GM19239 (cell line): ENCODE measurements at places on chromosomes 7 and 10.

DNA sequence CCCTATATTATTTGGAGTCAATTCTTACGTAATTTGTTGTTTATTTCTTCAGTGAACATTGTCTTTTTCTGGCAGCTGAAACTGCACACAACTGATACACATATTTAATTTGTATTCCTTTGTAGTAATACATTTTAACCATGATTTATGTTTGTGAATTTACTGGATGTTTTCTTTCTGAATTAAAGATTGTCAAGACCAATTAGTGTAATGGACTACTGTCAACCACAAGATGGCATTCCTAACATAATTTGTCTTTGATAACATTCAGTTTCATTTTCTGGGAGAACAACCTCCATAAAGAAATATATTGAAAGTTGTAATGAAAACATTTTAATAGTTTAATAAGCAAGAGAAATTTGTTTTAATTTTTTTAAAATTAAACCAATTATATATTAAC, 10.1 kb downstream of the THNSL1 start:
- DNase-seq, result no peak

- no peak for DNase-seq
Measured at GRCh38 chr7:91814189-91814588, 66.3 kb downstream of the MTERF1 start.

- no peak for DNase-seq
Measured at GRCh38 chr7:156918635-156919034, 25.7 kb upstream of the LMBR1 start.

- DNase-seq, result no peak
Measured at GRCh38 chr7:95295397-95295796, 28.9 kb downstream of the PON1 start.

GRCh38 chr10:60718886-60719285, 59.4 kb upstream of the CDK1 start:
- no peak for DNase-seq

DNA sequence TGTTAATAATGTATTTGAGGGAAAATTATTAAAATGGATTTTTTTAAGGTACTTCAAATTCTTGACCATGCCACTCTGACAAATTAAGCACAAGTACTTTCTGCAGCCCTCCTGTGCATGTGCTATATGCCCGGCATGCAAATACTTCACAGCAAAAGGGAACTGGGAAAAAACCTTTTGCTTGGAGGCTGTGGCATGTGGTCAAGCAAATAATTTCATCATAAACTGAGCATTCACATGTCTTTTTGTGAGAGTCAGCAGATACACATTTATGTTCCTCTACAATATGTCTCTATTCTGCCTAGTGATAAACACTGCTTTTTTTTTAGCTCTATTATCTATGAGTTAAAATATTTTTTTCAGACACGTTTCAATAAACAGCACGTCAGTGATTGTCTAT, 53.7 kb upstream of the SEMA3A start:
- DNase-seq, result no peak

- DNase-seq, result no peak
Measured at GRCh38 chr7:23418046-23418445, 52.2 kb downstream of the IGF2BP3 start.

GRCh38 chr7:43569424-43569823, 13.5 kb upstream of the STK17A start:
- no peak for DNase-seq

DNA sequence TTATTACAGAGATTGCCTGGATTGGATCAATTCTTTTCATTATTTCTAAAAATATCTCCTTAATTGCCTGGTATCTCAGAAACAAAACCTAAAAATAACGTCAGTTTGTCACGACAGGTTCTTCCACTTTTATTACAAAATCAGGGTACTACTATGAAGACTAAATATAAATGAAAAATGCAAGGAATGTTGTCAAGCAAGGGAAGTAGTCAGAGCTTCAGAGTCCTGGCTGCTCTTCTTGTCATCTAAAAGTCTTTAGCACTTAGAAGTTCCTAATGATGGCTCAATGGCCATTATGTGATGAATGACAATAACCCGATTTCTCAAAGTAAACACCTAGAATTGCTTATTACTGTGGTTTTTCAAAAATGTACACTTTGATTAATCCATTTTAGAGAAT, 192.2 kb downstream of the SEMA3A start:
- no peak for DNase-seq

- DNase-seq, result no peak
Measured at GRCh38 chr10:70302292-70302691, 18.5 kb upstream of the NPFFR1 start.

DNA sequence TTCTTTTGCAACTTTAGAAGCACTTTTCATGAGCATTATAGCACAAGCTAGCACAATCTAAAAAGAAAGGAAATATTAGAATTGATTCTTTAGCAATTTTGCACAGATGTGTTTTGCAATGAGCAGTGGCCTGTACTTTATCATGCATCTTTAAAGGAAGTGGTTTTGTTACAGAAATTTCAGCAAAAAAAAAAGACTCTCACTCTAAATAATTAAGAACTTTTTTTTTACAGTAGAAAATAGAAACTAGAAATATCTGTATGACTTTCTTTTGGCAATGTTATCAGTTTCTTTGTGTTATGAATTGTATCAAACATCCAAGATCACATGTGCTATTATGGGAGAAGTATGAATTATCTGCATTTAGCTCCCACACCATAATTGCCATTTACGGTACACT, 195.7 kb upstream of the KLF6 start:
- no peak for DNase-seq

DNA sequence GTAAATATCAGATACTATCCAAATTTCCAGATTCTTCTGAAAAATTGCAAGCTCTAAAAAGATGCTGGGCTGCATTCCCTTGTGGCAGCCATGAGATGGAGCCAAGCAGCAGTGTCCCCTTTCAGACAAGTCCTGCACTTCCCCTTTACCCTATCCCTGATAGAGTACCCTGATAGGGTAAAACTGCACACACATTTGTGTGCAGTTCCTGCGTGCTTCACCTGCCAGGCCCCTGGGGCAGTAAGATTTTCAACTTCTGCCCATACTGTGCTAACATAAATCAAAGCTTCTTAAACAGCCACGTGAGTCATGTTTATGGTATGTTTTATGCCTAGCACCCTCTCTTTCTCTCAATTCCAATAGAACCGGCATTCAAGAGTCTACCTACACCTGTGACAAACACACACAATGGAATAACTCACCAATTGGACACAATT, 52.2 kb downstream of the IFIT5 start:
- no peak for DNase-seq

- DNase-seq, result no peak
Measured at GRCh38 chr10:127855976-127856375, 36.8 kb downstream of the CLRN3 start.

- no peak for DNase-seq
Measured at GRCh38 chr7:24939416-24939815, 40.6 kb downstream of the OSBPL3 start.

GRCh38 chr7:25619381-25619780, 391.1 kb upstream of the NPVF start:
- DNase-seq, result no peak

DNA sequence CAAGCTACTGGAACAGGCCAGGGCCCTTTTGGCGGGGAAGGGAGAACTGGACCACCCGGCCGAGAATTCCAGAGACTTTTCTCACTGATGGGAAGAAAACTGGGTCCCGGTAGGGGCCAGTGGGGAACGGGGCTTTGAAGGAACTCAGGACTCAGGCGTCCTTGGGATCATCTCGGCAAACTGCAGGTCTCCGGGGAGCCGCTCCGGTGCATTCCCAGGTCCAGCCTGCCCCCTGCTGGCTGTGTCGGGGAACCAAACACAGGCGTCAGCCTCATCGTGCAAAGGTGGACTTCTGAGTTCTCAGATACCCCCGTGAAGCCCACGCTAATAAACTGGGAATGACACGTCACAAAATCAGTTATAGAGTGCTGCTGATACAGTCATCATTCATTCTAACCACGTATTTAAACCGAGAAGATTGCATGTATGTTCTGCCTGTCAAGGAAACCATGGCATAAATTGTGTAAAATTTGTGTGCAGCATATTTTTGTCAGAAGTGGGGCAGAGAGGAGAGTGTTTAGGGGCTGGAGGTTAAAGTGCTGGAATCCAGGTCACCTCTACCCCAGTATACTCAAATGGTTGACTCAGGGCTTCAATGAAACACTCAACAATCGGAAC, 76.1 kb upstream of the CPXM2 start:
- DNase-seq, result peak; percentile 85

- DNase-seq, result no peak
Measured at GRCh38 chr7:68712956-68713495, 885.2 kb upstream of the AUTS2 start.

DNA sequence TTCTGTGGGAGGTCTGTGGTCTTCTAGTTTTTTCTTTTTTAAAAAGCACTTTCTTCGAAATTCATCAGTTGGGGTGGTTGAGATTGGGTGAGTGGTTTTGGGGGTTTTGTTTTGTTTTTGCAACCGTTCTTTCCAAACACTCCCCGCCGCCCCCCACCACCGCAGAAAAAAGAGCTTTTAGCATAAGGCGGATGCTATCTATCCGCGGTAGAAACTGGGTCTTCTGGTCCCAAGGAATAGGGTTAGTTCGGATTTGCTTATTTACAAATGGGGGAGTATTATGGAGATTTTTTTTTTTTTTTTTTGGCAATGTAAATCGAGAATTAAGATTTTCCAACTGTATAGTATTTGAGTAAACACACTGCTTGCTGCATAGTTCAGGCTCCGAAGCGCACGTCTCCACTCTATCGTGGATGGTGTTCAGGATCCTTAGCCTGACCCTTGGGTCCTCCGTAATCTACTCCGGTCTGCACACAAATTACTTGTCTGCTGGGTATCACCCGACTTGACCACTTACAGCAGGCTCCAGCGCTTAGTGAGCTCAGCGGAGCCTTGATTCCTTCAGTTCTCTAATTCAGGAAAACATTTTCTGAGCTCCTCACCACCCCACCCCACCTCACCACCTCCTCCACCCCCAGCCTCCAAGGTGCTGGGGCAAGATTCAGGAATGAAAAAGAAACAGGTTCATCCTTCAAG, 757 bp upstream of the NRCAM start:
- no peak for DNase-seq

DNA sequence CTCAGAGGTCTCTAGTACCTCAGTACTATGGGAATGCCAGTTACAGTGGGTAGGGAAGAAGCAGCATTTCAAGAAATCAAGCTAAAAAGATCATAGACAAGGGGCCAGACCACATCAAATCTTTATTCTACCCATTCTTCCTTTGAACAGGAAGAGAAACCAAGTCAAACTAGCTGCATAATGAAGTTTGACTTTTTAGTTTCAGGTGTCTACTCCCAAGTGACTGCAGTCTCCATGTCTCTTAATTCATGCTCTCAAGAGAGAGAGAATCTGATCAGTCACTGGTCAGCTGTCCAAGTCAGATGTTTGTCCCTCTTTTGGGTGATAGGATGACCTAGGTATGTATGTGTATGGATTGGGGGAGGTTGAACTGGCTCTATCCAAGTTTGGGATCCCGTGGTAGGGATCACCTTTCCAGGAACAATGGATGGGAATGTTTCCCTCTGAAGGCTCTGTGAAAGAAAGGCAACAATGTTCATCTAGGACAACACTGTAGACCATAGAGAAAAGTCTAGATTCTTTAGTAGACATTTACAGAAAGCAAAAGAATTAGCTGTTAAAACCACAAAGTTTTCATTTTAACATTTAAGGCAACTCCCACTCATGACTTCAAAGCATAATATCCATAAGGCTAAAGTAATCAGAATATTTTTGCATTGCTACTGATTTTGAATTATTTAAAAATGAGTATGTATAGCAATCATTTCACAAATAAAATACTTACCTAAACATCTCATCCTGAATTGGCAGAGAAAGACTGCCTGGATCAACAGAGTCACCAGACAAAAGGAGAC, 30.1 kb upstream of the PRTFDC1 start:
- peak; percentile 9 for DNase-seq

- no peak for DNase-seq
Measured at GRCh38 chr10:24237801-24238395, 29.0 kb downstream of the KIAA1217 start.

DNA sequence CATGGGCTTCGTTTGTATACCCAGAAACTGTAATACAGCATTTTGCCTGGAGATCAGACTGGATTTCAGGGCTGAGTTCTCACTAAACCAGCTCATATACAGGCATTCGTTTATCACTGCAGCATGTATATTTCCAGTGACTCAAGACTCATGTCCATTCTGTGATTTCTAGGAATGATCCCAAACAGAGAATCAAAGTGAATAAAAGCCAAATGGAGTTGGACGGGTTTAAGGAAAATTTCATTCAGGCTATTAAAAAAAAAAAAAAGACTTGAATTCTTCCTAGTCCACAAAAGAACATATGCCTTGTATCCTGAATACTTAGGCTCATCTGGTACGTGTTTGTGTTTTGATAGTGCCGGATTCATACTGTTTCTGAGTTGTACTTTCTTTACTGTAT, 46.8 kb downstream of the TET1 start:
- no peak for DNase-seq

GRCh38 chr10:82378146-82378545, 503.2 kb downstream of the NRG3 start:
- no peak for DNase-seq

- no peak for DNase-seq
Measured at GRCh38 chr7:104275900-104276299, 52.5 kb upstream of the LHFPL3 start.

- DNase-seq, result no peak
Measured at GRCh38 chr10:66378117-66378876, 547.5 kb upstream of the LRRTM3 start.

DNA sequence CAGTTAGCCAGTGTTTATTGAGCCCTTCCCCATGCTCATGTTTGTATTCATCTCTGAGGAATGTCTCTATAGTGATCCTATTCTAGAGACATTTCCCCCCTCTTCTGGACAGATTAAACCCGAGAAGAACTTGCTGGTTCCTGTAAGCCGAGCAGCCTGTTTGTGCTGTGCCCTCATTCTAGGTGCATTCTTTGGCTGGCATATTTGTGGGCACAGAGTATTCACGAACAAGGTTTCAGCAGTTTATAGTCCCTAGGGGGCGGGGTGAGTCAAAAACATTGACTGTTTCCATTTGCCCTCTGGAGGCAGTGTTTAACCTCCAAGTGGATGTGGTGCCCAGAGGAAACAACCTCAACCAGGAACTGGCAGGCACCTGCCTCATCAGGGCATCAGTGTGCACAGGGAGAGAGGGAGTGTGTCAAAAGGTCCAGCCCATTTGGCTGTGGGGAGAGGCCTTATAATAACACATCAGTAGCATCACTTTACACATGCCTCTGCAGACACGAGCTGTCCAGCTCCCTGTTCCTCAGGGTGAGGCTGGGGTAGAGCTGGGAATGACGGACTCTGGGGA, 273.3 kb upstream of the LRGUK start:
- no peak for DNase-seq

- DNase-seq, result no peak
Measured at GRCh38 chr10:117342641-117343040, 32.6 kb downstream of the PDZD8 start.
